ENCODE measurements at places on chromosomes 2 and 18.

- no peak for DNase-seq
Measured at GRCh38 chr2:212770240-212770639, 231.6 kb upstream of the ERBB4 start.

- DNase-seq: no peak
Measured at GRCh38 chr2:134426721-134427120, 172.8 kb downstream of the MGAT5 start.

GRCh38 chr2:26848336-26849055, 564 bp downstream of the DPYSL5 start:
- DNase-seq: no peak

- no peak for DNase-seq
Measured at GRCh38 chr2:59988341-59988740, 565.1 kb downstream of the BCL11A start.

- DNase-seq: no peak
Measured at GRCh38 chr2:122179492-122180165, 424.2 kb downstream of the TSN start.

DNA sequence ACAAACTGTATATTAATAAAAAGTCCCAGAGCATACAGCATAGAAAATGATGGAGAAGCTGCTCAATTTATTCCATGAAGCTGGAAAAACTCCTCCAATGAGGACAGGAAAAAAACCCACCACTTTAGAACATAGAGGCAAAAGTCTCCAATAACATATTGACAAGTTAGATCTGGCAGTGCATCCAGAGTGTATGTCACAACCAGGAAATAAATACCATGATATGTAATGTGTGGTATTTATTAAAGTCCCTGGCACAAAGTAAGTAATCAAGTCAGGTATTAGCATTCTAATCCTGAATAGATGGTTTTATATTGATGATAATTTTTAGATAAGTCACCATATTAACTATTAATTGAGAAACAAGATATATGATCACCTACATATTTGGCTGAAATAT, 427.3 kb upstream of the HS6ST1 start:
- DNase-seq: no peak
